Effector memory CD8-positive, alpha-beta T cell (primary cell): ENCODE measurements at places on chromosomes 16 and 17.
A peak's percentile ranks its signal among the peaks of the same experiment; 100 is the strongest.

GRCh38 chr16:56340416-56340815 lies 84.9 kb downstream of the AMFR start:
- DNase-seq = no peak

DNA sequence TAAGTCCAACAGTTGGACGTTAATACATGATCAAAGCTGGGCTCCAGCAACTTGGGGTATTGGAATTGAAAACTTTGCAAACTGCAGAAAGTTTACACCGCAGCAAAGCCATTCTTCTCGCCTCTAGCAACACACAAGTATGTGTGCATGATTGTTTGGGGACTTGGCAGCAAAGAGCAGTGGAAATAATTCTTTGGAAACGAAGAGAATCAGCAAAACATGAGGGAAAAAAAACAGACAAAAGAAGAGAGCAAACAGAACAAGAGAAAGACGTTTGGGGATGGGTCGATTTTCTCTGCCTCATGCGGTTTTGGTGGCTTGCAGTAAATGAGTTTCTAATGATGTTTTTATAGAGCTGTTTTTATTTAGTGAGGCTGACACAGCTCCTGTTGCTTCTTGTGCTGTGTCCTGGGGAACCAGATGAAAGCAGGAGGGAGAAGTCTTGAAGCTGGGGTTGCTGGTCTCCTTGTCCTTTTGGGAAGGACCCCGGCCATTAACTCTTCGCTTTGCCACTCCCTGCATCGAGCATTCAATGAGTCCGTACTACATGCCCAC lies 502.9 kb downstream of the GRIN2A start:
- DNase-seq = no peak

- DNase-seq = no peak
Observed at GRCh38 chr17:57946798-57947358, 8.3 kb downstream of the CUEDC1 start.

- DNase-seq = no peak
Observed at GRCh38 chr17:13540546-13540945, 61.2 kb downstream of the HS3ST3A1 start.

DNA sequence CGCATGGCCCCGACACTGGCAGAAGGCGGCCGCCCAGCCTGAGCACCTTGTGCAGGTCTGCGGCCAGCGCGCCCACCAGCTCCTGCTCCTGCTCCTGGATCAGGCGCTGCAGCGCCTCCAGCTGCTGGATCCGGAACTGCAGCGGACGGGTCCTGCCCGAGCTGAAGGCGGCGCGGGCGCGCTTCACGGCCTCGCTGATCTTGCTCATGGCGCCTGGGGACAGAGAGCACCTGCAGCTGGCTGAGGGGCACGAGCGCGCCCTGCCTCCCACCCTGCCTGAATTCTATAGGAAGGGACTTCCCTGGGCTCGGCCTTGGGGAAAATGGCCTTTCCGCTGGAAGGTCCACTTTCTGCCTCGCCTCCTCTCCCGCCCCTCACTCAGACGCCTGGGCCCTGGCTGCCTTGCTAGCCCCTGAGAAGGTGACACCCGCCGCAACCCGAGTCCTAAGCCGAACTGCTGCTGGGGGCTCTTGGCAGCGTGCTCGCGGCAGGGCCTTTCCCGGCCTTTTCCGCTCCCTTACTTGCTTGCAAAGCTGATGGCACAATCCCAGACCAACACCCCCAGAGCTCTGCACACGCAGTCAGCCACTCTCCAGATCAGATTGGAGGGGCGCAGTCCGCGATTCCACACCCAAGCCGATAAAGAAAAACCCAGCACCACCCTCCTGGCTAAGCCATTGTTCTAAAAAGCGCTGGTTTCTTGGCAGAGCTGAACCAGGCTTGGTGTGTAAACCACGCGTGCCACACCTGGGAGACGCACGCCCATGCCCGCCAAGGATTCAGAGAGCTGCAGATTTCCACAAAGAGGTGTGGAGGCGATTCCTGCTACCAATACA lies 3.0 kb downstream of the ALDH3A1 start:
- peak; percentile 82 for DNase-seq

- no peak for DNase-seq
Observed at GRCh38 chr16:58196898-58197313, 1.0 kb downstream of the CSNK2A2 start.

GRCh38 chr16:25148568-25149215 lies 37.1 kb downstream of the LCMT1 start:
- no peak for DNase-seq

- DNase-seq = no peak
Observed at GRCh38 chr17:61875804-61876203, 12.5 kb upstream of the BRIP1 start.

GRCh38 chr16:28193530-28194423 lies 18.0 kb downstream of the XPO6 start:
- peak; percentile 35 for DNase-seq

GRCh38 chr16:13138528-13138927 lies 237.1 kb downstream of the SHISA9 start:
- DNase-seq = no peak

DNA sequence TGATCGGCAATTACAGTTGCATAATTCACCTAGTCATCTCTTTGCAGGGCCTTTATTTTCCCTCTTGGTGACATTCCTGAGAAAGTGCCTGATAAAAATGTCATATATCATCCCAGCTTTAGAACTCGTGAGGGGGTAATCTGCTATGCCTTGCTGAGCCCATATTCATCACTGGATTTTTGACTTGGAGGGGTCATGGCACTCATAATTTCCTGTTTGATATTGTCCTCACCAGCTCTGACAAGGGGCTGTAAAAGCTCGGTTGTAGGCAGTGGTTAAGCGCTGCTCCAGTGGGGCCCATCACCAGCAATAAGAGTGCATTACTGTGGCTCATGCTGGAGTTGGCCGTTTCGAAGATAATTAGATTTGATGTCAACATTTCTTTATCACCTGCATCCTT lies 227.3 kb downstream of the IRX3 start:
- DNase-seq = no peak

DNA sequence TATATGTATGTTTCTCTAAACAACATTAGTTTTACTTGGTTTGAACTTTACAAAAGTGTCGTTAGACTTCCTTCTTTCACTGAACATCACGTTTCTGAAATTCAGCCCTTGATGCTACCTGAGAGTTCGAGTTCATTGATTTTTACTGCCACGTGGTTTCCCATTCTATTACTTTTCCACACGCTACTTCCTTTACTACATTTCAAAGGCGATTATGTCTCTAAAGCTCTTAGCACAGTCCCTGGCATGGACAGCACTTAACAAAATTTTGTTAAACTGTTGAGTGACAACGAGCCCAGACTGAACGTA lies 15.9 kb upstream of the ARHGAP17 start:
- no peak for DNase-seq

- no peak for DNase-seq
Observed at GRCh38 chr16:56102183-56102686, 89.1 kb upstream of the GNAO1 start.

GRCh38 chr16:14963281-14964173 lies 11.3 kb upstream of the PDXDC1 start:
- DNase-seq = no peak

DNA sequence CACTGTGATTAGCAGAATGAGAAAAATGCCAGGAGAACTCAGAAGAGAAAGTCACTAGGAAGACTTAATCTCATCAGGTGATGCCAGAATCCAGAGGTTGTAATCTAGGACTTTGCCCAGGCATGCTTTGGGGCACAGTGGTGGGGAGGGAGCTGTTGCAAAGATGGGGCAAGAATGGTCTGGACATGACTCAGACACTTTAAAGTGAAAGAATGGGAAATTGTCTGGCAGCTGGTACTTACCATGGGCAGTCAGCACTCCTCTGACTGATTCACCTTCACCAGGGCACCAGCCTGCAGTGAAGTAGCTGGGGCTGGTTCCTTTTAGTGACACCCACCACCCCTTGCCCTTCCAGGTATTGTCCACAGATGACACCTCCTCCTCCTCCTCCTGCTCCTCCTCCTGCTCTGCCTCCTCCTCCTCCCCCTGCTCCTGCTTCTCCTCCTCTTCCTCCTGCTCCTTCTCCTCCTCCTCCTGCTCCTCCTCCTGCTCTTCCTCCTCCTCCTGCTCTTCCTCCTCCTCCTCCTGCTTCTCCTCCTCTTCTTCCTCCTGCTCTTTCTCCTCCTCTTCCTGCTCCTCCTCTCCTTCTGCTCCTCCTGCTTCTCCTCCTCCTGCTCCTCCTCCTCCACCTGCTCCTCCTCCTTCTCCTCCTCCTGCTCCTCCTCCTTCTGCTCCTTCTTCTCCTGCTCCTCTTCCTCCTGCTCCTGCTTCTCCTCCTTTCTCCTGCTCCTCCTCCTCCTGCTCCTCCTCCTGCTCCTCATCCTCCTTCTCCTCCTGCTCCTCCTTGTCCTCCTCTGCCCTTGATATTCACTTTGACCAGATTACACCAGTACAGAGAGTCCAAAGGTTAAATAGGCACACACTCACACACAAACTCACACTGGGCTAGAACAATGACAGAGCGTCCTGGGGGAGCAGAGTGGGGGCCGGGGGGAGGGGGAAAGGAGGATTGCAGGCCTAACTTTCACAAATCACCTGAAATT lies at the start of gene CHD9NB:
TSS of gene CHD9NB (minus strand) at position 379 of the 983 bp plus-strand sequence. CDS start 8,739 bp downstream, outside the sequence.
- no peak for DNase-seq

- no peak for DNase-seq
Observed at GRCh38 chr16:19621445-19621844, 65.9 kb downstream of the VPS35L start.

DNA sequence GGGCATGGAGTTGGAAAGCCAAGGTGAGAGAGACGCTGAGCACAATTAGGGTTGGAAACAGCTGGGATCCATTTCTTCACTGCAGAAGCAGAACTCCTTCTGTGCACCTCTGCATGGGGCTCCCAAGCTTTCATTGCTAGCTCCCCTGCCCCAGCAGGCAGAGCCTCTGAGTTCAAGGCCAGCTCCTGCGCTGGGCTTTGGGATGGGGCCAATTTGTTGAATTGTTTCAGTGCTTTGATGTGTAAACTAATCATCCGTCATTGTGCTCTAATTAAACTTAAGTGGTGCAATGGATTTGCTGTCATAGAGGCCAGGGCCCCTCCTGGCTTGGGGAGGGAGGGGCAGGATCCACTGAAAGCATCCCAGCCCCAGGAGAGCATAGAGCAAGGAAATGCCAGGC lies 13.5 kb upstream of the LYRM9 start:
- no peak for DNase-seq

DNA sequence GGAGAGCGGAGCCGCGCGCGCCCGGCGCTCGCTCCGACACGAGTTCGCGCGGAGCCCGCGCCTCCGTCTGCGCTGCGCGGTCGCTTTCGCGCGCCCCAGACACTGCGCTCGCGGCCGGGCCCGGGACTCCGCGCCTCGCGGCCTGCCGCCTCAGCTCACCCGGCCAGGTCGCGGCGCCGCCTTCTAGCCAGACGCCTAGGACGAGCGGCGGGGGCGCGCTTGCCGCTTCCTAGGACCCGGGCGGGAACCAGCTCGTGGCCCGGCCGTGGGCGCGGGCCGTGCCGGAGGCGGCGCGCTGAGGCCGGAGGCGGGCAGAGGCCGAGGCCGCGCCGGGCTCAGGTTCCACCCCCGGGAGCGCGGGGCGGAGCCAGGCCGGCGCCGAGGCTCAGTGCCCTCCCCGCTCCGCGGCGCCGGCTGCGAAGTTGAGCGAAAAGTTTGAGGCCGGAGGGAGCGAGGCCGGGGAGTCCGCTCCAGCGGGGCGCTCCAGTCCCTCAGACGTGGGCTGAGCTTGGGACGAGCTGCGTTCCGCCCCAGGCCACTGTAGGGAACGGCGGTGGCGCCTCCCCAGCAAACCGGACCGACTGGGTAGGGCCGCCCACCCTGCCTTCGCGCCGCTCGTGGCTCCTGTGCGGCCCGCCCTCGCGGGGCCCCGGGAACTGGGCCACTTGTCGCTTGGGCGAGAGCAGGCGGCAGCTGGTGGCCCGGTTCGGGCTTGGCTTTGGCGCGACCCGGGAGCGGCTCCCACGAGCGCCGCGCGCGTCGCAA lies at the start of gene SPHK1:
TSS of gene SPHK1 (plus strand) at position 388 of the 765 bp plus-strand sequence. CDS start 1,036 bp downstream, outside the sequence.
- DNase-seq = peak; percentile 46

DNA sequence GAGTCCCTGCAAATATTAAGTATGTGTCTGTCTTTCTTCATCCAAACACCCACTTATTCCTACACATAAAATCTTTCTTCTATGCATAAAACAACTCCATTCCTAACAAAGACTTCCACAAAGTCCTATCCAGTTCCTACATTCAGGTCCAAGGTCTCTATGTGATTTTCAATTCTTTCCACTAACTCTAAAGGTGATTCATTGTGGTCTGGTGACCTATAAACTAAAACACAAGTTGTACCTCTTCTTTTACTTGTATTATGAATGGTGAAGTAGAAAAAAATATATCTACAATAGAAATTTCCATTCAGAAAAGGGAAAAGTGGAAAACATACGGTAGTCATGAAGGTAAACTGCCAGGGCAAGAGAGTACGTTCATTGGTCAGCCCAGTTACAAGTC lies 56.6 kb downstream of the USP32 start:
- no peak for DNase-seq

DNA sequence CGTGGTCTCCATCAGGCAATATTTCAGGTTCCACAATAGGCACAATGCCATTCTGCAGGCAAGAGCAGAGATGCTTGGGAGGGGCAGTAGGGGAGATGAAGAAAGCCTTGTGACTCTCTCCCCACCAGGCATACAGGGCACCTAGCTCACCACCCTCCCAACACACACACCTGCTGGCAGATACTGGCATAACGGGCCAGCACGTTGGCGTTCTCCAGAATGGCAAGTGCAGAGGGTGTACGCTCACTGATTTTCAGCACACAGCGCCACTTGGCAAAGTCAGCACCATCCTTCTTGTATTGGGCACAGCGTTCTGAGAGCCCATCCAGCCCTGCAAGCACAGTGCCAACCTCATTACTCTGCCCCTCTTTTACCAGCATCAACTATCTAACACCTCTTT lies 2.2 kb downstream of the ALDOC start:
- no peak for DNase-seq

DNA sequence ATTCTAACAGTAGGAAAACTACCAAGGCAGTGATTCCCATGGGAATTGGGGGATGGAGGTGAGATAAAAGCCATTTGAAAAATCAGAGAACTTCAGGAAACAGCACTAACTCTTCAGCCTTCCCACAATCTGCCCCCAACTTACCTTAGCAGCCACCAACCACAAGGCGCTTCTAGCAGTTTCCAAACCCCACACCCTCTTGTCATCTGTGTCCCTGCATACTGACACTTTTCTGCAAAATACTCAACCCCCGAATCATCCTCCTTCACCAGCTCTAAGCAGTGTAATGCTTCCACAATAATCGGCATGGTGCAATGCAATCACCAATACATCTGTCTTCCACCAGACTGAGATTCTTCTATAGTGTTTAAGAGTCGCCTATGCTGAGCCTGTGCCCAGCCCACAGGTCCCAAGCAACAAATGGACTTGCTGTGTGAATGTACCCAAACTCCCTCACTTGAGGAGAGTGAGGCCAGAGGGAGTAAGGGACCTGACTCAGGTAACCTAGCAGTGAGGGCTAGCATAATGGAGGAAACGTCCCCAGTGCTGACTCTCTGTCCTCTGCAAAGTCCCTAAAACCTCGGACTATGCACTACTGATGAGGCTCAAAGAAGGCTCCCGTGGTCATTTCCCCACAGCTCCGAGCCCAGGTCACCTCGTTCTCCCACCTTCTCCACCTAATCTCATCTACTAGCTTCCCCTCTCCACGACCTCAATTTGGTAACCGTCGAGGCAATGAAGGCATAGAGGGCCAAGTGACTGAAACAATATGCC lies 943 bp downstream of the DYNC1LI2 start:
- DNase-seq = no peak
